CD4-positive, alpha-beta T cell treated with Interleukin-17A for 4 hours (primary cell): ENCODE measurements at places on chromosomes 4 and X.

DNA sequence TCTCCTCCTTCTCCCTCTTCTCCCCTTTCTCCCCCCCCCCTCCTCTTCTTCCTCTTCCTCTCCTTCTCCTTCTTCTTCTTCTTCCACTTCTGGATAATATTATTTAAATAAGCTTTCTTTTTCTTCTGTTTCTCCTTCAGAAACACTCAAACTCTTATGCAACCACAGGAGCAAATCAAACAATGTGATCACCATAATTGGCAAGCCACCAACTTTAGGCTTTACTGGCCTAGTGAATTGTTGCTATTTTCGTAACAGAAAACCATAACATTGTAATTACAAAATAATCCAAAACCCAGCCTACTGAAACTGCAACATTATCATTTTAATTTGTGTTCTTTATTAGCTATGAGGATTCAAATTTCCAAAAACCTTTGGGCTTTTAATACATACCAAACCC, 14.3 kb downstream of the DCAF8L1 start:
- no peak for DNase-seq

GRCh38 chr4:168451331-168451730, 29.0 kb downstream of the DDX60L start:
- DNase-seq, result no peak

- DNase-seq, result no peak
Observed at GRCh38 chr4:94834501-94834900, 76.7 kb downstream of the BMPR1B start.

- no peak for DNase-seq
Observed at GRCh38 chr4:55612341-55612740, 20.3 kb upstream of the PDCL2 start.

DNA sequence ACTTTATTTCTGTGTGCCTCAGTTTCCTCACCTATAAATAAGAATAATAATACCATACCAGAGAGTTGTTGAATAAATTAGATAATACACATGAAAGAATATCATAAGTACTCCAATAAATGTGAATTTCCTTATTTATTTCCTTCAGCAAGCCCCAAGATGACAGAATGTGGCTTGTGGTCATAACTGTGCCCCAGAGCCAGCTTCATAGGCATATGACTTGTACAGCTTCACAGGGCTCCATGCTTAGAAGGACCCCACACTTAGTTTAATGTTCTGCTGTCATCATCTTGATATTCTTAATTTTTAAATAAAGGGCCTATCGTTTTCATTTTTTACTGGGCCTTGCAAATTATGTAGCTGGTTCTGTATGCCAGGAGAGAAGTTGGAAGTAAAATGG, 25.3 kb downstream of the VSIG4 start:
- no peak for DNase-seq

- no peak for DNase-seq
Observed at GRCh38 chrX:124260845-124261244, 71.6 kb upstream of the TEX13D start.

DNA sequence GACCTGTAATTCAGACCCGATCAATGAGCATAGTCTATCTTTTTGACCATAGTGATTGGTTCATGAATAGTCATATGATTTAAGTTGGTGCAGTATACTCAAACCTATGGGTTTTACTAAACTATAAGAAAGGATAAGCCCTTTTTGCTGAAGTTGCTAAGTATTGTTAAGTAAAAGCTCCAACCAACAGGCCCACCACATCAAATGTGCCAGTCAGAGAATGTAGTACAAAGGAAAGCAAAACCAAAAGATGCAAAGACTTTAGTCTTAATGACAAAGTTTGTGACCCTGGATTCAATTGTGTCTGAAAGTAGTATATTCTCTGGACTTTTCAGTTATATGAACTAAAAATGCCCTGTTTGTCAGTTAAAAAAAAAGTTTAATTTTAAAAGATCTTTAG, 208.1 kb upstream of the TET2 start:
- DNase-seq, result peak; percentile 6

GRCh38 chrX:149494844-149495565, 10.1 kb downstream of the IDS start:
- DNase-seq, result no peak

- no peak for DNase-seq
Observed at GRCh38 chr4:175961604-175962003, 104.0 kb upstream of the WDR17 start.

- no peak for DNase-seq
Observed at GRCh38 chrX:1595711-1596060, 4.3 kb downstream of the AKAP17A start.

- DNase-seq, result no peak
Observed at GRCh38 chrX:69034451-69034850, 130.8 kb downstream of the PJA1 start.

GRCh38 chr4:747546-748170, 42.0 kb downstream of the PCGF3 start:
- no peak for DNase-seq

- DNase-seq, result no peak
Observed at GRCh38 chr4:68874507-68874906, 58.7 kb downstream of the UGT2B10 start.
